Activated gamma-delta T cell treated with anti-CD3 and anti-CD28 coated beads, Interleukin-2, amount 50 U/mL, for 16 hours (primary cell): ENCODE measurements at places on chromosomes 7 and 10.

DNA sequence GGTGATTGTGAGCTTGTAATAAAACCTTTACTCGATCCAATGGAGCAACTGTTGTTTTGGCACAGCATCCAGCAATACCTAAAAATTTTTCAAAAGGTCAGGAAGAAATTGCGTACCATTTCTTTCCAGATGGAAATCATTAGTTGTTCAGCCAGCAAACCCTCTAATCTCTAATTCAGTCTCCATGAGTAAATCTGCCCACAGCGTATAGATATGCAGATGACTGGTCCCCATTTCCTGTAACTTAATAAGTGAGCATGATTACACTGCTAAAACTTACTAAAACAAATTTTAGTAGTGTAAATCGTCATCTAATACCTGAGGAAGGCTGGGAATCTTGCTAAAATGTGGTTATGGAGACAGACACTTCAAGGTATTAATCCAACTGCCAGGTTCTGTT lies 10.6 kb downstream of the SLC25A16 start:
- DNase-seq = no peak

DNA sequence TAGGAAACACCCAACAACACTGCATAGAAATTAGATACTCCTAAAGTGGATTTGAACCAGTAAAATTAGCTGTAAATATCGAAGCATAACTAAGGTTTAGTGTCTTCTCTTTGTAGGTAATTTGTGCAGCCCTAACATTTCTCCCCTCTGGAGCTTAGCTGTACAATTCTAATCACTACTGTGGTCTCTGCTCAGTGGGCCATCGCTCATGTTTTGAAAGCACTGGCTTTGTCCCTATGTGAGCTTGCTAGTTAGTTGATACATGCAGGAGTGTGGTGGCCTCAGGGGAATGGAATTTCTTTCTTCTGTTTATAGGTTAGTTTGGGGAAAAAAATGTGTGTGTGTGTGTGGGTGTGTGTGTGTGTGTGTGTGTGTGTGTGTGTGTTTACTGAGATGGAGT lies 373.1 kb downstream of the DPP6 start:
- no peak for DNase-seq

- DNase-seq = no peak
Observed at GRCh38 chr7:141362580-141363435, 188.4 kb upstream of the AGK start.

DNA sequence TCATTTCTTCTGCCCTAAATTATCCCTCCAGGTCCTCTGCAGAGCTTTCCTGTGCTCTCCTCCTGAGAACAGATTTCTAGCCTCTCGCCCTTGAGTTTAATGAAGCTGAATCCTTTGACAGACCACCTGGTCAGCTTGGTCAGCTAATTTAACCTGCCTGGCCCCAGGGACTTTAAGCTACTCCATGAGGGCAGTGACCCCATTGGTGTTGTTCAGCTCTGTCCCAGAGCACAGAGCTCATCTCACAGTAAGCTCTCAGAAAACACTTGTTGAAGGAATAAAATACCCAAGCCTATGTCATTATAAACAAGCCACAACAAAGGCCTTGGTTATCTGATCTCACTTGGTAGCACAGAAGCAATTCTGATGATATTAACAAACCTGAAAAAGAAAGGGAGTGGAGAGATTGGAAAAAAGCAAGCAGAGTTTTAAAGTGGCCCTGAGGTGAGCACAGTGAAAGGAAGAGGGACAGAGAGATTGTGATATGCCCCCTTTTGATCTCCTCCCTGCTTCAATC lies 24.4 kb downstream of the SLC26A4 start:
- no peak for DNase-seq

GRCh38 chr10:129918836-129919235 lies 45.2 kb downstream of the EBF3 start:
- DNase-seq = no peak

- no peak for DNase-seq
Observed at GRCh38 chr7:146235195-146235594, 118.6 kb downstream of the CNTNAP2 start.

GRCh38 chr10:78288663-78289062 lies 255.0 kb downstream of the RPS24 start:
- DNase-seq = no peak

DNA sequence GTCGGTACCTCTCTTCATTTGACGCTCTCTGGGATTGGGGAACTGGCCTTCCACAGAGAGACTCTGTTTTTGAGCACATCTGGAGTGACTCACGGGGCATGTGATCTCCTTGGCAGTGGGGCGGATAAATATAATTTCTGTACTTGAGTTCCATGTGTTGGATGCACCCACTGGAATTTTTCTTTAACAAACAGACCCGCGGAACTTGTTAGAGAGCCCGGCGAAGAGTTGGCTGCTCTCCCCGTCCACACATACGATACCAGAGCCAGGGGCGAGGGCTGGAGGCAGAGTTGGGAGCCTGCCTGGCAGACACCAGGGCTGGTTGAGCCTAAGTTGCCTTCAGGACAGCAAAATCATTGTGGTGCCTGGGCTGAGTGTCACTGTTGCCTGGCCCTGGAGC lies at the start of gene FAM180A:
FAM180A (minus strand) TSS at position 44 of the 400 bp plus-strand sequence. CDS start 233 bp downstream, outside the sequence.
- no peak for DNase-seq

GRCh38 chr7:107392830-107393229 lies 77.0 kb upstream of the GPR22 start:
- DNase-seq = no peak

- DNase-seq = no peak
Observed at GRCh38 chr7:37193087-37193774, 255.4 kb downstream of the ELMO1 start.

- no peak for DNase-seq
Observed at GRCh38 chr10:100930368-100930767, 17.6 kb downstream of the SLF2 start.

DNA sequence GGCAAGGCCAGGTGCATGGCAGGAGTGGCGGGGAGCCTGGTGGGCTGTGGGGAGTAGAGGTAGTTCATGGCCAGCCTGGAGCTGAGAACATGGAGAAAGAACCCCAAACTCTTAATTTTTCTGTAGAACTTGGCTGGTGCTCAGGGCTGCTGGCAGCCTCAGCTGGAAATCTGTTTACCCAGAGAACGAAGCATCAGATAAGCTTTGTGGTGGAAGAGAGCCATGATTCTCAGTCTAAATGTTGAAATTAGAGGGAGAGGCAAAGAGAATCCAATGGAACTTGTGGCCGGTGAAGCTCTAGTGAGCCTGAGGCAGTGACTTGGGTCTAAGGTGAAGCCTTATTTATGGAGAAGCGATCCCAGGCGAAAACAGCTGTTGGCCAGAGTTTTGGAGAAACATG lies 126.4 kb downstream of the CCDC3 start:
- DNase-seq = no peak

DNA sequence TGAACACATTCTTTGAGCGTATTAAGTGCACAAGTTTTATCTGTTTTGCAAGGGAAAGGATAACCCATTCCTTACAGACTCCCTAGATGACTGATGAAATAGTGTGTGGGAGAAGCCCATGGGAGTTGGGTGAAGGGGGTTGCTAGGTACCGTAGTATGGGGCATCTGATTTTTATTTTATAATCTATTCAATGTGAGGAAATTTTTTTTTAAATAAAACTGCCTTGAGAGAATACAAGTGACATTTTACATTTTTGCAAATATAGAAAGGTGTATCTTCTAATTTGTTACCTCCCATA lies 1.4 kb downstream of the BTAF1 start:
- DNase-seq = no peak

- DNase-seq = no peak
Observed at GRCh38 chr7:110544194-110544593, 546.7 kb upstream of the LRRN3 start.

DNA sequence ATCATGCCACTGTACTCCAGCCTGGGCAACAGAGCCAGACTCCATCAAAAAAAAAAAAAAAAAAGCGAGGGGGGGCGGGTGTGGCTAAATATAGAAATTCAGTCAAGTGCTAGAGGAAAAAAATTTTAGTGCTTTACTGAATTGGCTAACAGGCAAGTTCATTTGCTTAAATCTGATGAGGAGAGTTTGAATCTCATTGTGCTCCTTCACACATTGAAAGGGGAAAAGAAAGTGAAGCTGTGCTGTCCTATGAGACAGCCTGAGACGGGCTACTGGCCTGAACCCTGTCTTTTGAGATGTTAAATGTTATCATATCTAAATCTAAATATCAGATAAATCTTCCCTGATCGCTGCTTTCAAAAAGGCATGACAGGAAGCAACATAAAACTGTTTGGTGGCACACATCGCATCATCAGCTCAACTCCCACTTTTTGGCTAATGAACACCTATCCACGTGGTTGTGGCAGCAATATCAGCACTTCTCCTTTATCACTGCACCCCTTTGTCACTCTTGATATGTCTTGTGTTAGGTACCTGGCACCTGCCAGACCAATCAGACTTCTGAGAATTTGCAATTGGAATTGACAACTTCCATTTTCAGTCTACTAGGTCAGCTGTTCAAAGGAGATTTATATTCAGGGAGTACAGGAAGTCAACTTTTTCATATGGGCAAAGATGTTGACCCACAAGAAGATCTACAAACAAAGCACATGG lies 14.0 kb upstream of the IFIT1B start:
- DNase-seq = no peak

DNA sequence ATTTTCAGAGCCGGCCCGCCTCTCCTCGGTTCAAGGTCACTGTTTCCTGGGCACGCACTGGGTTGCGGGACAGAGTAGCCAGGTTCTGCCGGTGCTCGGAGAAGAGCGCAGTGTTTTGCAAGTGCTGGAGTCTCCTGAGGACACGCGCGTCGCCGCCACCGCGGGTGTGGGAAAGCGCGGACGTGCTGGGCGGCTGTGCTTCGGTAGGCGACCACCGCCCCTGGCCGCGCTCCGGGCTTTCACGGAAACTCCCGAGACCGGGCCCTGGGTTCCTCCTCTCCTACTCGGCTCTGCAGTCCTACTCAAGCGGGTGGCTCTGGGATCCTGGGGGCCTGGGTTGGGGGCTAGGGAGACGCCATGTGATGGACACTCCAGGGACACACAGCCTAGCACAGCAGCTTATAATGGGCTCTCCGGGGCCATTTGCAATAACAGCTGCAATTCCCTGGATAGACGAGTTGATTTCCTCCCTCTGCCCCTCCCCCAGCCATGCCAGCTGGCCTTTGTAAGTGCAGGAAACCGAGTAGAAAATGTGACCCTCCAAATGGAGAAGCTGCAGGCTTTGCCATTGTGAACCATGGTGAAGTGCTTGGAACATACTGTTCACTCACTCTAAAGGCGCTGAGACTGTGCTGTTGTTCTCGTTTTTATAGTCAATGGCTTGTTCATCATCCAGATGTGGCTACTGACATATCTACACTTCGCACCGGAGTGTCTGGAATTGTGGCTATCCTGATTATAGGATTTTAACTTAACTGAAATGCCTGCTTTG lies 2.1 kb downstream of the FRAT1 start:
- DNase-seq = no peak

GRCh38 chr10:101625821-101626412 lies 37.8 kb downstream of the DPCD start:
- DNase-seq = no peak

- no peak for DNase-seq
Observed at GRCh38 chr7:20560325-20561180, 54.9 kb upstream of the ABCB5 start.

DNA sequence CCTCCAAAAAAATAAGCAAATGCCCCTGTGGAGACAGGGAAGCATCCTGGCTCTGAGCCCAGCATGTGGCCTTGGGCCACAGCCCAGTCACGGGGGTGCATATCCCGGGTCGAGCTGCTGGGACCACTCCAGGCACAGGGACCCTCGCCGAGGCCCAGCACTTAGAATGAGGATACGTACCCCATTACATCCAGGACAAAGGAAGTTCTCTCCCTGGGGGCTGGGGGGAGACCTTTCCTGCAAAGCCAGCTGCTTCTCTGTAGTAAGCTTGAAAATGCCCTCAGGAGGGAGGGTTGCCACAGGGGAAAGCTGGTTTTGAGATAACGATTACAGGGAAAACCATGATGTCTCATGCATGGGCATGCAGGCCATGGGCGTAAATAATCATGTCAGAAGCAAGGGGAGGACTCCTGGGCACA lies 75.5 kb downstream of the HIPK2 start:
- DNase-seq = no peak

DNA sequence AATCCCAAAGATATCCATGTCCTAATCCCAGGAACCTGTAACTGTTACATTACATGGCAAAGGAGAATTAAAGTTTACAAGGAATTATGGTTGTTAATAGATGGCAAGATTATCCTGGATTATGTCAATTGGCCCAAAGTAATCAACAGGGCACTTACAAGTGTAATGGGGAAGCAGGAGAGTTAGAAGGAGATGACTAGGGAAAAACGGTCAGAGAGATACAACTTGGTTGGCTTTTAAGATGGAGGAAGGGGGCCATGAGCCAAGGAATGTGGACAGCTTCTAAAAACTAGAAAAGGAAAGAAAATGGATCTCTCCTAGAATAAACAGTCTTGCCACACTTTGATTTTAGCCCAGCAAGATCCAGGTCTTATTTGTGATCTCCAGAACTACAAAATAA lies 3.3 kb downstream of the JMJD1C start:
- DNase-seq = no peak

DNA sequence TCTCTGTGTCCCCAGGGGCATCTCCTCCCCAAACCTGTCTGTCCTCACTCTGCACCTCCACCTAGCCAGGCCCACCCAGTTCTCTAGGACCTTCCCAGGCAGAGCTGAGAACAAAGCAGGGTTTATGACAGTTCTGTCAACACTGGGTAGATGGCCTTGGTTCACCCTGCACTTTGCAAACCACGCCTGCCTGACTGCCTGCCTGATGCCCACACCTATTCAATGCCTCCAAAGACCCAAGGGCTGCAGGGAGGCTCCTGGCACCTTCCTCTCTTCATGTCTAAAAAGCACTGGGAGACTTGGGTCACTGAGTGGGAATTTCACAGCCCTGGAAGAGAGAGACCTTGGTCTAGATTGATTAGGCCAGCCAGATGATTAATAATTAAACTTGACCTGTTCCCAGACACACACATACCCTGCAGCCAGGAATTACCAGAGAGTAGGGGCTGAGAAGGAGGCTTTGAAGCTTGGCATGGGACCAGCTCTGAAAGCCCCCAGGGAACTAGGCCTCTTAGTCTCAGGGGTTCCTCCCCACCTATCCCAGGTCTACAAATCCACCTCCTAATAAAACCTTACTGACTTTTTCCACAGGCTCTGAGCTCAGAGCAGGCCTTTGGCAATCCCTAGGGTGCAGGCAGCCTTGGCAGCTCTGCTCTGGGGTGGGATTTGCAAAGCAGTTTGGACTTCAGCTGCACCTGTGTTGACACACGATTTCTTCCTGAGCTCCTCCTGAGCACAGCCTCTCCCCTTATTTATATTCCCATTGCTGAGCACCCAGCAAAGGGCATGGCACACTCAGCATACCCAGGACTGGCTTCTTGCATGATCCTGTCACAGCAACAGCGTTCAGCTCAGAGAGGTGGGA lies 25.7 kb upstream of the PDCD4 start:
- DNase-seq = no peak

GRCh38 chr7:117412946-117413559 lies 14.2 kb downstream of the ASZ1 start:
- no peak for DNase-seq

DNA sequence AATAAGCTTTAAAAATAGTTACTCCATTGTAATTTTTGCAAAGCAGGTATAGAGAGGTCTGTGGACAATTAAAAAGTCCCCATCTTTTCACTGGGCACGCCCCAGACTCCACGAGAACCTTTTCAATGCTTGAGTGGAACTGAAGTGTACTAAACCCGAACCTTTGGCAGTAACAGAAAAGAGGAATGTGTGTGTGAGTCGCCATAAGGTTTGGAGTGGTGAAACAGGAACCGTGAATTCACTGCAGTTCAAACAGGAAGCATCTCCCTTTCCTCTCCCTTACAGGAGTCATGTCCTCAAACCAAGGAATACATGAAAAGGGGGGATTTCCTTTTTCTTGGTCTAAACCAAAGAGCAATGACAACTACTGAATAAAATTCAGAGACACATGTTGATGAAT lies 23.2 kb downstream of the NDUFB2 start:
- DNase-seq = no peak

- no peak for DNase-seq
Observed at GRCh38 chr10:86205306-86206239, 161.0 kb downstream of the GRID1 start.
